Cortex of kidney (tissue), 1 donor: ENCODE measurements at places on chromosomes 11 and 22.

DNA sequence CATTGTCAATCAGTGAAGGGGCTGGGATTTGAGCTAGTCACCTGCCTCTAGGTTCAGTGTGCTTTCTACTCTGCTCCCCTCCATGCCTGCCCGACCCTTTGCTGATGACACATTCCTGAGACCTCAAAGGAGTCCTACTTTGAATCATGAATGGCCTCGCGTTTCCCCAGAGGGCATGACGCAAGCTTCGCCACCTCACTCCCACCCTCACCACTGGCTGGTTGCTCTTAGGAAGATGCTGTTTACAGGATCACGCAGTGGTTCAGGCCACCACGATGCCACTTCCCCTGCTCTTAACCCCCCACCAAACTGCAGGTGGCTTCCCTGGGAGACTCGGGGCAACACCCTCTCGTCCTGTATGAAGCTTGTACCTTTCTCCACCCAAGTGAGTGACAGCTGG lies 62.9 kb upstream of the B3GAT1 start:
- no peak for DNase-seq

DNA sequence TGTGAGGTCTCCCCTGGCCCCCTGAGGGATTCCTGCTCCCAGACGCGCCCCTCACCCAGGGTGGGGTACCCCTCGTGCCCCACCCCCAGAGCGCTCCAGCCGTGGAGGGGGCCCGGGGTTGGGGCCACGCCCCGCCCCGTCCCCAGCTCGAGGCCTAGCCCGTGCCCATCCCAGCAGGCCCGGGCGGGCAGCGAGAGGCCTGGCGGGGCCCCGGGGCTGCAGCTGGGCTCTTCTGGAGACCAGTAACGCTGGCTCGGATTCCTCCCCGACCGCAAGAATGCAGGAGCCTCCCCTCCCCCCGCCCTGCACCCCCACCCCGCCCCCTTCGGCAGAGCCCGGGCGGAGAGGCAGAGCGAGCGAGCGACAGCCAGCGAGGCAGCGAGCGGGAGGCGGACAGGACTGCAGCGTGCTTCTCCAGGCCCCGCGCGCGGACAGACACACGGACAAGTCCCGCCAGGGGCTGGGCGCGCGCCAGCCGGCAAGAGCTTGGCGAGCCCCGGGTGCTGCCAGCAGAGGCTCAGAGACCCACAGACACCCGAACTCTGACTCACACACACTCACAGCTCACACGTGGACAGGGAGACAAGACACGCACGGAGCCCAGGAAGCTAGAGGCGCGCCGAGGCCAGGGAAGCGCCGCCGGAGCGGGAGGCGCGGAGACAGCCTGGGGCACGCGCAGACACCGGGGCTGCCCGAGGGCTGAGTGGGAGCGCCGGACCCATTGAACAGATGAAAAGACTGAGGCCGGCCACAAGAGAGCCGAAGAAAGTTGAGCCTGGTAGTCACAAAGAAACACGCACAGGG lies 15.2 kb downstream of the BCL9L start:
- DNase-seq: no peak

DNA sequence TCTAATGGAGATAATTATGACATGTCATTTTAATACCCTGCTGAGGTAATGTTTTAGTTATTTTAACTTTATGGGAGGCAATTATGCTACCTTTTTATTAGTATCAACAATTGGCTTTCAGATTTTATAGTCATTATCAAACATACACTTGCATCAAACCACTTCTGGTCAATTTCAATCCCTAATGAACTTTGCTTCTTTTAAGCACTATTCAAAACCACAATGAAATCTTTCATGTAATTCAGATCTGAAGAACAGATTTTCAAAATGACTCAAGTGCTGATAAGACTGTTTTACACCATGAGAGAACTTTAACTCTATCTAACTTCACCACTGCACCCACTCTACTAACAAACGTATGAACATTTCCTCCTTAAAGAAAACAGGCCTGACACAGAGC lies 25.9 kb upstream of the CCDC34 start:
- DNase-seq: no peak

- DNase-seq: no peak
Measured at GRCh38 chr11:130122141-130122575, 37.4 kb upstream of the ST14 start.

DNA sequence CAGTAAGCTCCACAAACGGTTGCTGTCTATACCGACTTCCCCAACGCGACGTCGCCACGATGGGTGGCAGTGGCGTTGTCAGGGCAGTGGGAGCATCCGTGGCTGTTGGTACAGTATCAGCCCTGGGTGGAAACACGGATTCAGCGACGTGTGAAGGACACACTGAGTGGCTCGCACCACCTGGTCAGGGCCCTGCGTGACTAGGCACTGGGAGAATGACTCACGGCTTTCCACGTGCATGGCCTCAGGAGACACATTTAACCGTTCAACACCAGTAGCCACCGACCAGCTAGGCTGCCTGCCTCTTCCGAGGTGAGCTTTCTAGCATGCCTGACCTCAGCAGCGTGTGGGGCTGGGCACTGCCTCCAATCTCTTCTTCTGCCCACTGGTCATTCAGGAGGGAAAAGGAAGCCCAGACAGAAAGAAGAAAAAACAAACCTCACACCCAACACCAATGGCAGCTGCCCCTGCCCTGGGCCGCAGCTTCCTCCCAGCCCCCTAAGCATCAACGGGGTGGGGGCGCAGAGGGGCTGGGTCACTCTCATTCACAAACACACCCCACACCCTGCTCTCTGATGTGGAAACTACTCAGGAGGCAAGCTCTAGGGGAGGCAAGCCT lies 59.0 kb downstream of the MYH9 start:
- DNase-seq: no peak

DNA sequence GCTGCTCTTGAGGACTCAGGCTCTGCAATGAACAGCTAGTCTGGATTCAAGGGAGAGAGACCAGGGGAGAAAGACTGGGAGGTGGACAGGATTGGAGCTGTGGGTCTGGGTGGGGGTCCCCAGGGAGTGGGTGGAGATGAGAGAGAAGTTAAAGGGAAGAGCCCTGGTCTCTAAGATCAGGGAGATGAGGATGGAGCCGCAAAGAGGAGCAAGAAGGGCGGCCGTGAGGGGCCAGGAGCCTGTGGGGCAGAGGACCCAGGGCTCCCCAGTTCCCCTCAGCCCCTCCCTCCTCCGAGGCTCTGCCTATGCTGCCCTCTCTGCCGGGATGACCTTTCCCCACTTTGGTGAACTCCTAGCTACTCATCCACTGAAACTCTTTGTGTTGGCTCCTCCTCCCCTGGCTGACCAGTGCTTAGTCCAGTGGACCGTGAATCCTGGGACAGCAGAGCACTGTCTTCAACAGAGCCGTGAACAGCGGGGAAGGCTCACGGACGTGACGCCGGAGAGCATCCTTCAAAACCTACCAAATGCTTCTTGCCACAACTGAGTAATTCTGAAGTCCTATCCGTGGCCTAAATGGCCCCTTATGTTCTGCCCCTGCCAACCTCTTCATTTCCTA lies 16.4 kb upstream of the RFPL3 start:
- DNase-seq: no peak

GRCh38 chr11:50423208-50423607 lies 390.5 kb downstream of the OR4C45 start:
- no peak for DNase-seq

DNA sequence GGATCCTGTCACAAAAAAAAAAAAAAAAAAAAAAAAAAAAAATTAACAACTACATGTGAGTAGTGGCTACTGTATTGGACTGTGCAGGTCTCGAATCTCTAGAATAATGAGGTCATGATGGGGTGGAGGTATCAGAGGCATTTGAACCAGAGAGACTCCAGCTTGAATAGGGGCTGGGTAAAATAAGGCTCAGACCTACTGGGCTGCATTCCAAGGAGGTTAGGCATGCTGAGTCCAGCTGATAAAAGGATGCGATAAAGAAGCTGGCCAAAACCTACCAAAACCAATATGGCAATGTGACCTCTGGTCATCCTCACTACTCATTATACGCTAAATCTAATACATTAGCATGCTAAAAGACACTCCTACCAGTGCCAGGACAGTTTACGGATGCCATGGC lies 5.9 kb upstream of the PACSIN3 start:
- DNase-seq: no peak

DNA sequence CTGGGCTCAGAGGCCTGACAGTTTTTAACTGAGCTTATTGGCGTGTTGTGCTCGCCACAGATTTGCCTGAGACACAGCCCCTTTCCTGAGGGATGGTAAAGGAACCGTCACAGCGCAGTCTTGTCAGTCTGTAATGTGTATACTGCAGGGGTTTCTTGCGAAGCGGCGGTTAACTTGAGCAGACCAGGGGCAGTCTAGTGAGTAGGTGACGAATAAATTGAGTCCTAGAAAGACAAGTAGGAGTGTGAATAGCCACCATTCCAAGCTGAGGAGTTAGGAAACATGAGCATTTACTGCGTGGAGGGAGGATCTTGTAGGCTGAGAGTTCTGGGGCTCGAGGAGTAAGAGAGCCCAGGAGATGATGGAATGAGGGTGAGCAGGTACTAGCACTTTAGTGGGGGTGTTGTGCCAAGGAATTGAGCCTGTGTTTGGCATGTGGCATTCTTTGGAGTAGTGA lies 1.4 kb downstream of the MED15 start:
- no peak for DNase-seq

DNA sequence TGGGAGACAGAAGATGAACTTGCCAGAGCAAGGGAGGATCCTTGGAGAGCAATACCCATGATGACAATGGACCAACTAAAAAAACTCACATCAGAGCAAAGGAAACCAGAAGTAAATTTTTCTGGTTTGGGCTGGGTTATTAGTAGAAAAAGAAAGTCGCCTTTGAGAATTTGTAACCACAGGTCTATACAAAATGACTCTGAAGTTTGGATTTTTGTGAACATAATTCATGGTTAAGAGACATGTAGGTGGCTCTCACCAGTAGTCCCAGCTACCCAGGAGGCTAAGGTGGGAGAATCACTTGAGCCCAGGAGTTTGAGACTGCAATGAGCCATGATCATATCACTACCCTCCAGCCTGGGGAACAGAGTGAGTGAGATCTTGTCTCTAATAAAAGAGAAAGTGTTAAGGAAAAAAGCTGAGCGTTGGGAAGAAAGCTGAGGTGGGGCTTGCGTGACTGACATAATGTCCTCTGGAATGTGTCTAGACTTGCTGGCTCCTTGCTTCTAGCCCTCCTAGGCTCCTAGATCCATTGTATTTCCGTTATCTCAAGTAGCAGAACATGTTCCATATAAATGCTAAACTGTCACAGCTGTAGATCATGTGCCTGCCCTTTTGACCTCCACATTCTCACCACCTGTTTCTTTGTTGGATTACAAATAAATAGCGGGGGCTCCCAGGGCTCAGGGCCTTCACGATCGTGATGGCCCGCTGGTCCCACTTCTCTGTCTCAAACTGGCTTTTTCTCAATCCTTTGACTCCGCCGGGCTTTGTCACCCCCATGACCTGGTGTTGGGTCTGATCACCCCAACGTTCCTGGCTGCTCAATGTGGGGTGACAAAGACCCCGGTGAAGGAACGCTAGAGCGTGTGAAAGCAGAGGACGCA lies 56.2 kb upstream of the SC5D start:
- no peak for DNase-seq

- no peak for DNase-seq
Measured at GRCh38 chr11:121081321-121081720, 19.7 kb upstream of the TECTA start.

DNA sequence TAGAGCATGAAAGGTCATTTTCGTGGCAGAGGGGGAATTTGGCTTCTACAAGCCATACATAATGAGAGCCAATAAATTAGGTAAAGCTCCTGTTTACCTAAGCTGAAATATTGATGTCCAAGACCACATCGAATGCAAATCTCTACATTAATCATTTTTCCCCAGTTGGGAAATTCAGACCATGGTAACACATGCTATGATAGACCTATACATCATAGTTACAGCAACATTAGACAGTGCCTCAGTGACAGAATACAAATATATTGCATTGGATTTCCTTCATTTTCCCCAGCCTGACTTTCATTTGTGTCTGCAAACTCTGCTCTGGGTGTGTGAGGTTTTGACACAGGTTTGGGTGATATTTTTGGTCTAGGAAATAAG lies 1079.7 kb upstream of the TENM4 start:
- DNase-seq: no peak

GRCh38 chr11:117052196-117053149 lies 45.8 kb downstream of the SIK3 start:
- no peak for DNase-seq

DNA sequence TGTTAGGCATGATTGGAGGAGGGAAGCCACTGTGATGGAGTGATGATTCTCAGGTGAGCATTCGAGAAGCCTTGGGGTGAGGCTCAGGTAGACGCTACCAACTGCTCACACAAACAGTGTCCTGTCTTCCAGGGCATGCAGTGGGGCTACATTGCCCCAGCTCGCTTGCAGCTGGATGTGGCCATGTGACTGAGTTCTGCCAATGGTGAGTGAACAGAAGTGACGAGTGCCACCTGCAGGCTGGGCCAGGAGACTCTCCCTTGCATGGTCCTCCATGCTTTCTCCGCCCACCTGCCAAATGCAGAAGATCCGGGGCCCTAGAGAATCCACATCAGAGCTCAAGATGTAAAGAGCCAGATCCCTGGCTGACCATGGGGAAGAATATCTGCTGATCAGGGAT lies 195.9 kb downstream of the BCR start:
- no peak for DNase-seq

- DNase-seq: no peak
Measured at GRCh38 chr11:20360650-20361049, 2.9 kb upstream of the HTATIP2 start.

DNA sequence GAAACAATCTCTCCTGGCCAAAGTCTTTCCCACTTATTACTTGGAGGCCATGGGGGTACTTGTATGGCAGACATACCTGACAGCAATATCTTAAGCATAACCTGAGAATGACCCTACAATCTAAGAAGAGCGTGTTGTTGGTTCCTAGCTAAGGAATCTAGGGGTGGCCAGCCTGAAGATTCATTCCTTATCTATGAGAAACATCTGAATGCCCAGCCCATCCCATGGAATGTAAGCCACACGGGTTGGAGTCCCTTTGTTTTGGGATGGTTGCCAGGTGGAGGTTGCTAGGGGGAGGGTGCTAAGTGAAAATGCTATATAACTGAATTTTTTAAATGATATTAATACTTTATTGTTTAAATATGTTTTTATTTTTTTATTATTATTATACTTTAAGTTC lies 725.0 kb downstream of the ETS1 start:
- no peak for DNase-seq

DNA sequence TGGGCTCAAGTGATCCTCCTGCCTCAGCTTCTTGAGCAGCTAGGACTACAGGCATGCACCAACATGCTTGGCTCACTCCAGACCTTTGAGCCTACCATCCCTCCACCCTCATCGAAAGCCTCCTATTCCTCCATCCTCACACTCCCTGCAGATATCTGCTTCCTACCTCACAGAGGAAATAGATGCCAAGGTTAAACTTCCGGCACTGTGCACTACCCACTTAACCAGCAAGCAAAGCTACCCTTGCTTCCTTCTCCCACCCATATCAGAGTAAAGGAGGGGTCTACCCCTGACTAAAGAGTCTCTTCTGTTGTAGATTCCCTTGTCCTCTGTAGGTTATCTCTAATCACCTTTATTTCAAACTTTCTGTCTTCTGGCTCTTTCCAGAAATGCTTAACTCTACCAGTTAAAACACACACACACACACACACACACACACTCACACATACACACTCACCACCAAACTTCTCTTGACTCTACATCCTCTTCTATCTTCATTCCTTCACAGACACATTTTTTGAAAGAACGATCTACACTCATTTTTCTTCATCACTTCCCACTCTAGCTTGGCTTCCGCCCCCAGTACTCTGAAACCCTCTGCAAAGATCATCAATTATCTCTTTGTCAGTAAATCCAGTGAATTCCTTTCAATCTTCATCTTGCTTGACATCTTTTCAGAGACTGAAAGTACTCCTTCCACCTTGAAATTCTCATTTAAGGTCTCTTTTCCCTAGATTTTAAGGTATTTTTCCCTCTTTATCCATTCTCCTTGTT lies 10.9 kb upstream of the SIK2 start:
- no peak for DNase-seq

- no peak for DNase-seq
Measured at GRCh38 chr11:75826461-75827230, 11.6 kb downstream of the UVRAG start.
